ENCODE measurements at places on chromosomes 3 and 15. TPM values are rescaled to one million over a fixed set of nuclear protein-coding genes. Genes with fewer than 3 reads are reported as not detected.

The SLC6A1 gene
- not detected for total RNA-seq

The PRR23A gene
- total RNA-seq, result not detected

The HIGD2B gene
- not detected for total RNA-seq

The DNASE1L3 gene
- not detected for total RNA-seq

The SLC2A2 gene
- total RNA-seq, result 0.12 TPM

GRCh38 chr3:107263269-107264021, 113.8 kb upstream of the CCDC54 start:
- peak; percentile 22 for DNase-seq

DNA sequence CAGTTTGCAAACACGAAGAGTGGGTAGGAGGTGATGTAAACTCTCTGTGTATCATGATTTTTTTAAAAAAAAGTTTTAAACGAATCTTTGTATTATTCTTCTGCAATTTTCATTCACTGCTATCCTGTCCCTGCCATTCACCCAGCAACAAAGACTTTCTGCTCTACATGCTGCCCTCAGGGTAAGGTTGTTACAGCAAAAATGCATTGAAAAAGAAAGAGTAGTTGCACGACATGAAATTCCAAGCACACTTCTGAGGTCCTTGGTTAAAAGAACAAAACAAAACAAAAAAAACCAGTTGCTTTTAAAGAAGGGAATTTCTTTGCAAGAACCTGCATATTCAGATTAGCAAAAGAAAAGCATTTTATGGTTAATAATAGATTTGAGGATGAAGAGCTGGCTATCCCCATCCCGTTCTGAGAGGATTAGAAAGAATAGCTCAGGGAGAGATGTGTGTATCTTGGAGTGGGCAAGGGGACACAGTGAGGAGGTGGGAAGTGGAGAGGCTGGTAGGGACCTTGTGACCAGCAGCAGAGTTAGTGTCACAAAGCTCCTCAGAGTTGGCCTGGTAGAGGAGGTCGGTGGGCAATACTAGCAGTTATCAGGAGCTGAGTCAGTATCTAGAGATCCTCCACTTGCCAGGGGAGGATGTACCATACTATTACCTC, 290.8 kb downstream of the NEK10 start:
- DNase-seq, result no peak

GRCh38 chr3:114079761-114080160, 23.2 kb downstream of the QTRT2 start:
- DNase-seq, result no peak

- no peak for DNase-seq
These were observed 103.8 kb downstream of the WDR76 start for GRCh38 chr15:43930556-43930955.

- peak; percentile 43 for DNase-seq
These were observed 2.7 kb upstream of the LIPH start for GRCh38 chr3:185555101-185555501.

GRCh38 chr3:188431553-188431952, 277.6 kb downstream of the LPP start:
- DNase-seq, result peak; percentile 69

DNA sequence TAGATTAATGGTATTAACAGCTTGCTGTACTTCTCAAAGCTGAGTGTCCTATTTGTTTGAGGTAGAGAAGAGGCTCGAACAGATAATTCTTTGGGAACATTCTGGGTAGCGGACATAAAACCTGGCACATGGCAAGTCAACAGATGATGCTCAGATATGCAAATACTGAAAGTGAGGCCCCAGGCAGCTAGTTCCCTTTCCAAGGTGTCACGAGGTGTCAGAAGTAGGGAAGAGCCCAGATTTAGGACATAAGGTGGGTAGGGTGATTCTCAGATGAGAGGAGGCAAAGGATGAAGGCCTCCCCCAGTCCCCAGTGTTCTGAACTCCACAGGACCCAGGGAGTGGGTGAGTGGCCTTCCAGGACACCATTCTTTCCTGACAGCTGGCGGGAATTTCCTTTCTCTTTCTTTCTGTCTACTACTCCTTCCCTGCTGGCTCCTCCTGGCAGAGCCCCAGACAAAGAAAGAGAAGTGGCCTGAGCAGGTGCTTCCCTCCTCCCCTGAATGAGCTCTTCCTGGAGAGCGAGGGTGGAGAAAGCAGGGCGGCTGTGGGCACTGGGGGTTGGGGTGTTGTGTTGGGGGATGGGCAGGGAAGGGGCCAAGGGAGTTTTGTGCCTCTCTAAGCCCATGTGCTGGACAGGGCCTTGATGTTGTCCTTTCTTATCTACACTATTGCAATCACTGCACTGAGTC, 87.5 kb downstream of the CORO2B start:
- DNase-seq, result no peak

- peak; percentile 51 for DNase-seq
These were observed 43.2 kb upstream of the RAB6B start for GRCh38 chr3:133938770-133939462.

GRCh38 chr15:83446904-83447709, at the start of gene SH3GL3:
Gene SH3GL3, plus strand, starts transcription at chr15:83447341. Its CDS starts 193 bp downstream, at chr15:83447534.
- DNase-seq, result peak; percentile 54

DNA sequence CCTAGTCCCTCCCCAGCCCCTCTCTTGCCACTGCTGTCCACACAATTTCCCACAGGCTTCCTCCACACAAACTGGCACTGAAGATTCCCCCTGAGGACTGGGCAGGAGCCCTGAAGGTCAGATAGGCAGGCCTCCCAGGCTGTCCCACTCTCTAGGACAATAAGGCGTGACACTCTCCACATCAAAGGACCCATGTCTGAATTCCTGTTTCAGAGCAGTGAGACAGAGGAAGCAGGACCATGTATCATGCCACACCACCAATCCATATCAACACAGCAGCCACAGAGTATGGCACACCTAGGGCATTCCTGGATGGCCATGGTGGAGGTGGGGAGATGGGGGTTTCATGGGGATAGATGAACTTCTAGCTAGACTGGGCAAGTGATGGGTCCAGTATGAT, 13.8 kb upstream of the CCR1 start:
- DNase-seq, result no peak

Data from M059J (cell line).